ENCODE measurements at places on chromosomes 5 and 9.

DNA sequence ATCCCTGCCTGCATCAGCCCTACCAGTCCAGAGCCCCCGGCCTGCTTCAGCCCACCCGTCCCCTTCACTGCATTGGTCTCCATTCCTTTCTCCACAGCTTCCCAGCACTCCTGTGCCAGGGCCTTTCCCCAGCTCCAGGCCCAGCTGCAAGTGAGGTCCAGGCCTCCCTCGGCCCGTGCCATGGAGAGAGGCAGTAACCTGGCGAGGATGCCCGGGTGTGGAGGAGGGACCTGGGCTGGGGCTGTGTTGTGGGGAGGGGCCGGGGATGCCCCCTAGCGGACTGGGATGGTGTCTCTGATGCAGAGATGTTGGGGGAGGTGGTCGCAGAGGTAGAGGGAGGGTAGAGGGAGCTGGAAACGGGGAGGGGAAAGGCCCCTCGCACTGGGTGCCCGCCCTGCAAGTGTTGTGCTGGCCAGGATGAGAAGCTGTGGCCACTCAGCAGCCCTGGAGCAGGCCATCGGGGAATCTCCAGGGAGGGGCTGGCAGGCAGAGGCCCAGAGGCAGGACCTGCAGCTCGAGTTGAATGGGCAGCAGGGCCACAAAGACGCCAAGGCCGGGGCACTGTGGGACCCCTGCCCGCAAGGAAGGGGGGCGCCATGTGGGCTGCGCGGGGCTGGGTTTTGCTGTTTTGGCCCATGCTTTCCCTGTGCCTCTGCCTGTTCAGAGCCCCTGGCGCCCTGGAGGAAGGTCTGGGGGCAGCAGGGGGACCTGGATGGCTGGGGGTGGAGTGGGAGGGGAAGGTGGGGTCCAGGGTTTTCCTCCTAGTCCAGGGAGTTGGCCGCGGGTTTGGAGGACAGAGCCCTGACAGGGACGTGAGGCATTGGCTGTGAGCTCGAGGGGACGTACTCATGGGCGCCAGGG, 26.0 kb upstream of the NKD2 start:
- peak; percentile 52 for DNase-seq

DNA sequence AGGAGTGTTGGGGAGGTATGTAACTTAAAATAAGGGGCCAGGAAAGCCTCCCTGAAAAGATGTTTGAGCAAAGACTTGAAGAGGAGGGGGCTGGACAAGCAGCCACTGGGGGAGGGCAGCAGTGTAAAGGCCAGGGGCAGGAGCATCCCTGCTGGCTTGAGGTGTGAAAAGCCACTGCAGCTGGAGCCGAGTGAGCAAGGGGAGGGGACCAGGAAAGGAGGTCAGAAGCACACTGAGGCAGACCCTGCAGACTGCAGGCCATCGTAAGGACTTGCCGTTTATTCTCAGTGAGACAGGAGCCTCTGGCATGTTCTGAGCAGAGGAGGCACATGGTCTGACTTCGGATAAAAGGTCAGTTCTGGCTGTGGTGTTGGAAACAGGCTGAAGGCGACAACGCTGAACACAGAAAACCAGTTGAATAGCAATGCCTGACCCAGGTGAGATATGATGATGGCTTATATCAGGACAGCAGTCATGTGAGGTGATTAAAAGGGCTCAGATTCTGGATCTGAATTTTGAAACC, 10.2 kb upstream of the ERGIC1 start:
- DNase-seq, result no peak

DNA sequence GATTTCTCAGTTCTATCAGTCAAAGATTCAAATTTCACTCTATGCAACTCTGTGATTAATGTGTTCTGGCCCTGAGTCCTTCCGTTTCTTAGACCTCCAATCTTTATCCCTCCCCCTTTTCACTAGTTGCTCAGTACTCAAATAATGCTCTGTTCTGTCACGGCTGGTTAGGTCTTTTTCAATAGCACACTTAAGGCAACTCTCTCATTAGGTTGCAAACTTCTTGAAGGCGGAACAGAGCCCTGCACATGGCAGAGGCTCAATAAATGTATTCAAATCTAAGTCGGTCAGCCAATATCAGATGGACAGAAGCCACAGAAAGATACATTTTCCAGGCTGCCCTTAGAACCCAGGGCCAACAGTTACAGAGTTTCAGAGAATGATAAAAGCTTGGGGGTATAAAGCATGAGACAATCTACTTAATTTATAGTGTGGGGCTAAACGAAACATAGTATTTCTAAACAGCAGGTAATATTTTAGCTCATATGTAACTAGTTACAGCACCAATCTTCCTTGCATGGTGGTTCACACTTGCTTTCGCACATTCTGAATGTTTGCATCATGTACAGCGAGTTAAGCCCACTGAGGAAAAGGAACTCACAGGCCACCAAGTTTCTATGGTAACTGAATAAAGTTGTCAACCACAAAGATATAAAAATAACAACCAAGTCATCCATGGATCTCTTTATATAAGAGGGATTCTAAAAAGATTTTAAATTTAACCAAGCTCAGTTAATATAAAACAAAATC, 67.1 kb upstream of the GOLPH3 start:
- no peak for DNase-seq

DNA sequence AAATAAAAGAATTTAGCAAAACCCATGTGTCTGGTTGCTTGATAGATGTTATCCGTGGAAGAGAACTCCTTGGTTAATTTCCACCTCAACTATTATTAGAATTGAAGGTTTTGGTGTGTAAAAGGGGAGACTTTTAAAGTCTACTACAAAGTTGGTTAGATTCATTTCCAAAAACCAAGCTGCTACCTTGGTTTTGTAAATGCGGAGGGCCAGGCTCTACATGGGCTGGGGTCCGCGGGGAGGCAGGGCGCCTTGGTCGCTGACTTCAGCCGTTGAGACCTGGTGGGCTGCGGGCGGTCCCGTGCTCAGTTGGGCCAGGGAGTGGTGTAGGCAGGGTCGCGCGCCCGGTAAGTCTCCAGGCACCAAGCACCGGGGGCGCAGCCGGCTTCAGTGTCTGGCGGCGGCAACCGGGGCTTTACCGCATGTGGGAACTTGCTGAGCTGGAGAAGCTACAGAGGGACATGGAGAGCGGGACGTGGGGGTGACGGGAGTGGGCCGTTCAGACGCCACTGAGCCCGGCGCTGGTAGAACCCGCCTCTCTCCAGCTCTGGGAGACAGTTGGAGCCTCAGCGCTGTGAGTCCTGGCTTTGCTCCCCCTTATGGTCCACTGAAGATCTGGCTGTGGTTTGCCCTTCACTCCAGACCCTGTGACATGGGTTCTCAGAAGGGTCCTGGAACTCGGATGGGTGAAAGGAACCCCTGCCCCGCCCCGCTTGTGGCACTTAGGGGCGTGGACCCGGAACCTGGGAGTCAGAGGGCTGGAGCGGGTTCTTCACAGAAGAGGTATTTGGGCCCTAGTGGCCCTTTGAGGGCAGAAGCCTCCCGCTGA, 11.8 kb downstream of the NR2F1 start:
- DNase-seq, result no peak

DNA sequence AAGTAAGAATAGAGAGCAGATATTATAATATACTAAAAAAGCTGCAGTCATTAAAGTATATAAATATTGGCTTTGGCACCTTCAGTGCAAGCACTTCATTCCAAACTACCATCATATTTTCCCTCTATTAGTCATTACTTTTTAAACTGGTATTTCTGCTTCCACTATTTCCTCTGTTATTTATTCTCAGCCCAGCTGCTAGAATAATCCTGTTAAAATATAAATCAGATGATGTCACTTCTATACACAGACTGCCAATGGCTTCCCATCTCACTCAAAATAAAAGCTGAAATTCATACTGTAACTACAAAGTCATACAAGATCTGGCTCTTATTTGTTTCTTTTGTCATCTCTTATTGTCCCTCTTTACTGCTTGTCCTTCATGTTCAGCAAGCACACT, 432.9 kb downstream of the TLE4 start:
- no peak for DNase-seq

- DNase-seq, result no peak
Observed at GRCh38 chr5:128195316-128195715, 111.8 kb downstream of the SLC12A2 start.

DNA sequence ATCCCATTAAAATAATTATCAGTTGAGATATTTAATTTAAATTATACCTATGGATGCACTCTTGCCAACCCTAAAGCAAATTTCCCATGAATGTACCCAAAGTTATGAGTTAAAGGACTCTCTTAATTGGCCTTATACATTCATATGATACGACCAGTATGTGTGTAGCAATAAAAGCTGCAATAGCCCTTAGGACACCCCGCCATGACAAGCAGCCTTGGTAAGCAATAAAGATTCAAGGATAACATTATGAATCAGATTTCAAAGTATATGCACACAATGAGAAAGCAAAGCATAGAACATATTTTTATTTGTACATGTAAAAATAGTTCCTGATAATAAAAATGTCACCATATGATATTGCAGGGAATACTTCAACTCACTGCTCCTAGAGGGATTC, 1699.3 kb upstream of the CDH9 start:
- DNase-seq, result no peak

- no peak for DNase-seq
Observed at GRCh38 chr5:13249854-13250253, 694.6 kb downstream of the DNAH5 start.

DNA sequence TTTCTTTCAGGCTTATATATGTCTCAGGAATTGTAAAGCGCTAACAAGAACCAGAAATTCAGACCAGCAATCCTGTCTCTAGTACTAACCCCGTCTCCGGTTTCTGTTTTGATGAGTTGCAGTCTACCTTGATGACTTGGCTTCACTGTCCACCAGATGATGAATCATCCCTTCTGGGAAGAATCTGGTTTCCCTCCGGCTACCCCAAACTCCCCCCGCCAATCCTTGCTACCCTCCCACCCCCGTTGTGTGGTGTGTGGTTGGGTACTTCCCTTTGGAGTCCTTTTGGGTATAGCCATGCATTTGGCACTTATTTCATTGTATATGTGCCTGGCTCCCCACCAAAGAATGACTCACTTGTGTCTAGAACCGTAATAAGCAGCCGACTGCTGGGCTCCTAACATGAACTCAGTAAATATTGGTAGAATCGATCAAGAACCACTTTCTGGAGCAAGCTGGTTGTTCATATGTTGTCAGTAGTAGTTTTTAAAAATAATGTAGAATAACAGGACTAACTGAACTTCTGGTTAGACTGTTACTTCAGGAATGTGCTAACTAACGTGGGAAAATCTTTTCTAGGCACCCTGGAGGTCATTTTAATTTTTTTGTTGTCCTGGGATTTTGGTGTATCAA, 8.3 kb upstream of the TGFBI start:
- DNase-seq, result peak; percentile 51
